Suppressor macrophage treated with lipopolysaccharide for 1 hour (primary cell): ENCODE measurements at places on chromosomes 1 and 21.

GRCh38 chr1:119743308-119743707 is 25.4 kb downstream of the HMGCS2 start:
- no peak for DNase-seq

GRCh38 chr1:3617806-3618345 is 6.6 kb upstream of the MEGF6 start:
- no peak for DNase-seq

DNA sequence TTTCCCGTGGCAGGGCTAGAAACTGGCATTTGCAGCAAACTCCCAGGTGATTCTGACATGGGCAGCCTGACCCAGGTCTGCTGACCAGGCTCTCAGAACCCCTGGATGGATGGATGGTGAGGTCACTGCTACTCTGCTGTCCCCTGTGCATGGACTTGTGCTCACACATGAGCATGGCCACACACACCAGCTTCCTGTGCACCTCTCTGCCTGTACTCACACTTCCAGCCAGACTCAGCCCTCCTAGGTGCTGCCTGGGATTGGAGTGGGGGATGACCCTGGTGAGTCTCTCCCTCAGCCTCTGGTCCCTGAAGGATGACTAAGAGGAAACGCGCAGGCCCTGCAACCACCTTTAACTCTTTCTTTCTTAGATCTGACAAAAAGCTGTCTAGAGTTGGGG is 361.1 kb downstream of the HHAT start:
- DNase-seq = no peak

DNA sequence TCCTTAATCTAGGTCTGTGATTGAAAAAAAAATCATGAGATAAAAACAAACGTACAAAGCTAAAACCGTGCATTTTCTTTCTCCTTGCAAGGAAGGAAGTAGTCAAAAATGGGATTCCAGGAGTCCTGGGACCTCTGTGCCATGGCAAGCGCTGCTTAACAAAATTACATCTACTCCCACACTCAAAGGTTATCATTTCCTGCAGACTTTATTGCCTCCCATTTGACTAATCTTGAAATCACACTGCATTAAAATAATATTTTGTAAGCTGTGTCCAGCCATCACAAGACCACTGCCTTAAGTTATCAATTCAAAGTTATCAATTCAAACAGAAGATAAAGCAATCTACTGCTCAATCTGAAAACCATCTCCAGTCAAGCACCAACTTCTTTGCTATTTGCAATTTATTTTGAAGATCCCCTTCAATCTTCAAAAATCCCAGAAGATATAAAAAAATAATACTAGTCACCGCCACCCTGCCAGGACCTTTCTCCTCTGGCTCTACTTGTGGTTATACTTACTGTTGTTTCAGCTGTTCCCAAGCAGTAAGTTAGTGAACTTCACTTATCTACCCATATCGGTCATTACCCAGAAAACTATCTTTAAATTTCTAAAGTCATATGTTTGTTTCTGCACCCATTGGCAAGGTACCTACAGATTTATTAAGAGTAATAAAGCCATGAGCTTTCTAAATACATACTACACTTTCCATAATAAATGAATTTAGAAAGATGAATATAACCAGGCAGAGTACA is 38.1 kb upstream of the RAP1GAP start:
- DNase-seq = no peak

DNA sequence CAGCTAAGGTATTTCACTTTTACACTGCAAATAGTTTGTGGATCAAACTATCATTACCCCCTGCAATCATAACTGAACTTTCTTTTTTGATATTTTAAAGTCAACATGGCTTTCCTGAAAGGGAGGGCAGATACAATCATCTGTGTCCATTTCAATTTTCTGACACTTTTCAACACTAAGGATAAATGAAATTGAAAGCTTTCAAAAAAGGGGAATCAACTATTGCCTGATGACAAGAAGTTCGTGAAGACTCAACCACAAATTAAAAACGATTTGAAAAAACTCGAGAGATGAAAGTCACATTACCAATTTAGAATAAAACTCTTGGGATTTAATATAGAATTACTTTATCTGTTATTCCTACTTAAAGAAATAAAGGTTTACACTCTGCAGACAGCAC is 11.7 kb downstream of the SRSF4 start:
- DNase-seq = peak; percentile 14

GRCh38 chr1:156922986-156923669 is 2.7 kb downstream of the LRRC71 start:
- DNase-seq = no peak

DNA sequence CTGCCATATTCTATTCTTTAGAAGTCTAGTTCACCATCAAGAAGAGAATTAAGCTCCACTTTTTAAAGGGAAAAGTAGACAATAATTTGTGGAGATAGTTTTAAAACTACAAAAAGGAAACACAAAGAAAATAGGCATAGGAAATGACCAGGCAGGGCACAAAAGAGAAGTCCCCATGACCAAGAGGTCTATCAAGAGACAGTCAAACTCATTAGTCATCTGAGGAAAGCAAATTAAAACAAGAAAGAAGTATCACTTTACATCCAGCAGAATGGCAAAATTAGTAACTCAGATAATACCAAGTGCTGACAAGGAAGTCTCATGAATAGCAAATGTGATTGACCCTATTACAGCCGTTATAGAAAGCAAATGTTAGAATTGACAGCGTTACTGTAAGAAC is 243.7 kb upstream of the SNX7 start:
- peak; percentile 63 for DNase-seq

GRCh38 chr1:174165471-174166137 is 6.3 kb downstream of the RABGAP1L start:
- DNase-seq = no peak

DNA sequence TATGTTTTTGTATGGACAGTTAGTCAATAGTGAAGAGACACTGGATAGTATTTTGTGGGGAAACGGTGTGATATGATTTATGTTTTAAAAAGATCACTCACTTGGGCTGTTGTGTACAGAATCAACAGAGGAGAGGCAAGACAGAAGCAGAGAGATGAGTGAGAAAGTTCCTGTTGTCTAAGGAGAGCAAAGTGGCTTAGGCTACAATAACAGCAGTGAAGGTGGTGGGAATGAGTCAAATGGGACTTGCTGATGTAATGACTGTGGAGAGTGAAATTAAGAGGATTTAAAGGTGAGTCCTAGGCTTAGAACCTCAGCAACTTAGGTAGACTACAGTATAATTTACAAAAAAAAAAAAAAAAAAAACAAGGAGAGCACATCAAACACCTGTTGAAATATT is 169.2 kb upstream of the HP1BP3 start:
- DNase-seq = no peak

DNA sequence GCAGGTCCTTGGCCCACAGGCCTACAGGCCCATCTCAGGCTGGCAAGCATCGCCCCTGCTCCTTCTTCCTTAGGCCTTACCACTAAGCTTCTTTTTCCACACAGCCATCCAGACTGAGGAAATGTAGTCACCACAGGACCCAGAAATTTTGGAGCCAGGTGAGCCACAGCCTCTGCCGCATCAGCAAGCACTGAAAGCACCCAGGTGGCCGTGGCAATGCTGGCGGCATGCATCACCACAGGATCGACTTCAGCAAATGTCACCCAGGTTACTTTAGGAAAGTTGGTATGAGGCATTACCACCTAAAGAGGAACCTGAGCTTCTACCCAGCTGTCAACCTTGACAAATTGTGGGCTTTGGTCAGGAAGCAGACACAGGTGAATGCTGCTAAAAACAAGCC is 11.6 kb downstream of the PIGM start:
- DNase-seq = no peak

DNA sequence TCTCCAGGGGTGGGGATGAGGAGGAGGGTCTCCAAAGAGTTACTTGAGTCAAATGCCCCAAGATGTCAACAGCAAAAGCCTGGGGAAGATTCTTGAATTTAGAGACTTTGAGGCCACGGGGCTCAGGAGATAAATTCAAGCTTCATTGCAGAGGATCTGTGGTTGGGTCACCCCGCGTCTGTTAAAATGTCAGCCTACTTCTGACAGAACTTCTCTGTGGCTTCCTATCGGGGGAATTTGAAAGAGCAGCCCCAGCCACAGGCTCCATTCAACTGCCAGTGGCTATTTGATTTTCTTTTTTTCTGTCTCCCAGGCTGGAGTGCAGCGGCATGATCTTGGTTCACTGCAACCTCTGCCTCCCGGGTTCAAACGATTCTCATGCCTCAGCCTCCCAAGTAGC is 62.5 kb upstream of the EFHD2 start:
- no peak for DNase-seq

DNA sequence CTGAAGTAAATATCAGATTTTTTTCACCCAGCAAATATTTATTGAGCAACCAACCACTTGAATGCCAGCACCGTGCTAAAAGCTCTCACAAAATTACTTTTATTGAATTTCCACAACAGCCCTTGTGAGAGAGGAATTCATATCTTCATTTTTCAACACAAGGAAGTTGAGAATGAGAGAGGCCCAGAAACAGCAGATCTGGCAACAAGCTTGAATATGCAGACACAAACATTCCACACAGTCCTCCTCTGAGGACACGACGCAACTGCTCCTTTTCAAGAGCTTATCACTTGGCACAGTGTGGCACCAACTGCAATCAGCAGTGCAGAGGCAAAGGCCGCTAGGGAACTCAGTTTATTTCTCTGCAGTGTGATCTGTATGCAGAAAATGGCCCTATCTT is 32.2 kb upstream of the IFNAR2 start:
- no peak for DNase-seq

DNA sequence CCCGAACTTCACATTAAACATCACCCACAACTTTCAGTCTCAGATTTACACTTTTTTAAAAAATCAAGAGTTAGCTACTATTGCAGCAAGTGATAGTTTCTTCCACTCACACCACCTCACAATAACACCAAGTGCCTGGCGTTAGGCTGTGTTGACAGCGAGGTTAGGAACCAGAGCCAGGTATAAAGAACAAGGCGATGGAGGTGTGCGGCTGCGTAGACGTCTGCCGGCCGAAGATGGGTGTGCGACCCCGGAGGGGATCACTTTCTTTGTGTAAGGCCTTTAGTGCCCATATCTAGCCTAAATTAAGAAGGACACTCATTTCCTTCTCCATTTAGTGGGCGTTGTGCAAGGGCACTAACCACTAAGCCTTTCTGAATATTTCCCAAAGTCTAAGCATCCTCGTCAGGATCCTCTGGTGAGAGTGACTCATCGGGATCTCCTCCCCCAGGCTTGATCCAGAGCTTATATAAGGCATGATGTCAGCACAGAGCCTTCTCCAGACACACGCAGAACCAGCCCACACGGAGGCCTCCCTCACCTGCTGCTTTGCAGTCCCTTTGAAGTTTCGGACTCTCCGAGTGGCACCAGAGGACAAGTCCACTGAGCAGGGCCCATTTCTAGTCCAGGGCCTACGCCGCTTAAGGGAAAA is 11.8 kb downstream of the NHLH2 start:
- DNase-seq = peak; percentile 98

- no peak for DNase-seq
Observed at GRCh38 chr1:202516434-202516877, 168.0 kb downstream of the PPP1R12B start.
